ENCODE measurements at places on chromosomes 3 and 15.

DNA sequence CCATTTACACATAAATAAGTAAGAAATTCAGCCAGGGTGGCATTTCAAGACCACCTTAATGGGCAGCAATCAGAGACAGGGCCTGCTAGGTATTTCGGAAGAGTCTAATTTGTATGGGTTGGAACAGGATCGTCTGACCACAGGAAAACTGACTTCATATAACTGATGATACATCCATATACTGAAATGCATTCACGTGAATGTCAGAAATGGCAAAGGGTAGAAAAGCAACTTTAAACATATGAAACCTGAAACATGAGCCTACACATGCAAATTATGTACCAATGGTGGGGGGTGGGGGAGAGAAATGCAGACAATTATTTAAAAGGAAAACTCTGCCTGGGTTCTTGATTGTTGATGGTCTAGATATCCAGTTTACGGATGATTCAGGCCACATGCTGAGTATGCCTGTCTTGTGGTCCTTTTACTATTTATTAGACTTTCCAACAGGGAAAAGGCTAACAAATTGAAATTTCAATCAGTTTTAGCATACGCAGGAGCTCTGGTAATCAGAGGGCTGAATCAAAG, 582.2 kb downstream of the FOXP1 start:
- DNase-seq: no peak

- peak; percentile 14 for DNase-seq
Measured at GRCh38 chr3:101611023-101611422, 37.0 kb downstream of the PCNP start.

- DNase-seq: no peak
Measured at GRCh38 chr15:40823572-40824343, 4.8 kb downstream of the PPP1R14D start.

GRCh38 chr15:48318131-48318530, 13.1 kb upstream of the DUT start:
- DNase-seq: no peak

GRCh38 chr3:48548729-48549705, 7.6 kb downstream of the PFKFB4 start:
- DNase-seq: peak; percentile 80

- DNase-seq: no peak
Measured at GRCh38 chr15:81941479-81941878, 104.3 kb downstream of the MEX3B start.
